ENCODE measurements at places on chromosomes 4 and X. TPM values are rescaled to one million over a fixed set of nuclear protein-coding genes. Genes with fewer than 3 reads are reported as not detected.

LGI2 gene
- not detected for total RNA-seq

KIT gene
- total RNA-seq, result 2.4 TPM

SSX2 gene
- total RNA-seq, result not detected

MBTPS2 gene
- total RNA-seq, result 6.5 TPM

DMRTC1 gene
- total RNA-seq, result 0.36 TPM

ABCG2 gene
- 0.61 TPM for total RNA-seq

NAA11 gene
- total RNA-seq, result not detected

PF4V1 gene
- not detected for total RNA-seq

TREX2 gene
- 4.0 TPM for total RNA-seq

ADH7 gene
- not detected for total RNA-seq
